ENCODE measurements at places on chromosomes 16 and 17.

DNA sequence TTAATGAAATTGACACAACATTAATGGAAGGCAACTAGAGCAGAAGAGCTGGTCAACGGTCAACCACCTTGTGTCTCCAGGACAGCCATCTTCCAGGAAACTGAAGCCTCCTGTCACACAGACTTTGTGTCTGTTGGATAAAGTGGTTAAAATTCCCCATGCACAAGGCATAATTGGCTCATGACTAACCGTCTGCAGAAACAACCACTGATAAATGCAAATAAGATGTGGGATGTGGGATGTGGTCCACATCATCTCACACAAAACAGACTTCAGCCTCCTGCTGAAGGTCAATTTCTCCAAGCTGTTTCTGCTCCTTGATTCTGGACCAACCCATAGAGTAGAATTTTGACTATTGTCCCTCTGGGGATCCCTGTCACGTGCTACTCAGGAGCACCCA is 26.9 kb upstream of the XYLT1 start:
- DNase-seq, result no peak

GRCh38 chr17:82013772-82014321 is 8.8 kb downstream of the CENPX start:
- DNase-seq, result no peak

DNA sequence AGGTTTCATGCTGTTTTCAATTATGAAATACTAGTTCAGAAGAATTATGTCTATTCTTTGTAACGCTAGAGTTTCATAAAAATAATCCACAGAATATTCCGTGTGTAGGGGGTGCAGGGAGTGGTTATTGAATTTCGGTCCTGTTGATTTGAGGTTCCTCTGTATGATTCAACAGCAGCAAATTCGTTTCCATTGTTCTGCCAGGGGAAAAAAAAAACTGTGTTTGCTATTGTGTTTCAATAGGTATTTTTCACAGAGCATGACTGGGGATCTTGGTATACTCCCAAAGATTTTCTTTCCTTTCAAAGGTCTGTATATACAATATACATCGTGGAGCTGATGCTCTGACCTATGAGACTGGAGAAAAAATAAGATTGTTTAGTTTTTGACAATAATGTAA is 15.8 kb downstream of the SHISA9 start:
- DNase-seq, result no peak

DNA sequence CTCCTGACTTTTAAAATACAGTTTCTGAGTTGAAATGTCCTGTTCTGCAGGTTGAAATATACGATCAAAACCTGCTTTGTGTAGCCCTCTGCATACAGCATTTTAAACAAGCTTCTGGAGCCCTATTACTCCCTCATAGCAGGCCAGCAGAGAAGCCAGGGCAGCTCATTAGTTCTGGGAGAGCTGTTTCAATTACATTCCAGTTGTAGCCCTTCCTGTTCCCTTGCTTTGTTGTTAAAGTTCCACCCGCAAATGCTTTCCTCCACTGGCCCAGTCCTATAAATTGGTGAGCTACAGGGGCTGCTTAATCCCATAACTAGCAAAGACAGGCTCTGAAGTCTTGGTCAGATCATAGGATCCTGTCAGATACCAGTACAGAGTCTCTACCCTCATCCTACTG is 162.5 kb downstream of the SLC39A11 start:
- no peak for DNase-seq

GRCh38 chr17:45722161-45722560 is 62.0 kb upstream of the CRHR1 start:
- no peak for DNase-seq

DNA sequence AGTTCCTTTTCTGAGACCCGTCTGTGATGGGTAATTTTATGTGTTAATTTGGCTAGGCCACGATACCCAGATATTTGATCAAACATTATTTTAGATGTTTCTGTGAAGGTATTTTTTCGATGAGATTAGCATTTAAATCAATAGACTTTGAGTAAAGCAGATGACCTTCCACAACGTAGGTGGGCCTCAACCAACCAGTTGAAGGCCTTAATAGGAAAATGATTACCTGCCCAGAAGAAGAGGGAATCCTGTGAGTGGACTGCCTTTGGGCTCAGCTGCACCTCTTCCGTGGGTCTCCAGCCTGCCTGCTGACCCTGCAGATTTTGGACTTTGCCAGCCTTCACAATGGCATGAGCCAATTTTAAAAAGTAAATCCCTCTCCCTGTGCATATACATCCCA is 61.6 kb upstream of the WSB1 start:
- DNase-seq, result no peak

DNA sequence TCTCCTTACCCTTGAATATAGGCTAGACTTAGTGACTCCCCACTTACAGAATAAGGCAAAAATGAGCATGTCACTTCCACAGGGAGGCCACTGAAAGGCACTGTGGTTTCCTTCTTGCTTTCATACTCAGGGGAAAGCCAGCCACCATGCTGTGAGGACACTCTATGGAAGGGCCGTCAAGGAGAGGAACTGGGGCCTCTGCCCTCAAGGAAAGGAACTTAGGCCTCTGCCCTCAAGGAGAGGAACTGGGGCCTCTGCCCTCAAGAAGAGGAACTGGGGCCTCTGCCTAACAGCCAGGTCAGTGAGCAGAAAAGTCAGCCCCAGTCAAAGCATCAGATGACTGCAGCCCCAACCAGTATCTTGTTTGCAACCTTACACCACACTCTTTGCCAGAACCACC is 30.1 kb downstream of the VPS35 start:
- DNase-seq, result no peak

All from CD8-positive, alpha-beta T cell (primary cell).